ENCODE measurements at places on chromosomes 1 and 21.
A peak's percentile ranks its signal among the peaks of the same experiment; 100 is the strongest.

GRCh38 chr1:204544321-204544720 lies 28.1 kb downstream of the MDM4 start:
- peak; percentile 55 for DNase-seq

GRCh38 chr1:177355575-177355974 lies 184.8 kb downstream of the BRINP2 start:
- peak; percentile 52 for DNase-seq

GRCh38 chr1:147556643-147557042 lies 15.3 kb downstream of the BCL9 start:
- DNase-seq: no peak

GRCh38 chr1:32623775-32624174 lies 26.6 kb downstream of the ZBTB8OS start:
- DNase-seq: no peak

DNA sequence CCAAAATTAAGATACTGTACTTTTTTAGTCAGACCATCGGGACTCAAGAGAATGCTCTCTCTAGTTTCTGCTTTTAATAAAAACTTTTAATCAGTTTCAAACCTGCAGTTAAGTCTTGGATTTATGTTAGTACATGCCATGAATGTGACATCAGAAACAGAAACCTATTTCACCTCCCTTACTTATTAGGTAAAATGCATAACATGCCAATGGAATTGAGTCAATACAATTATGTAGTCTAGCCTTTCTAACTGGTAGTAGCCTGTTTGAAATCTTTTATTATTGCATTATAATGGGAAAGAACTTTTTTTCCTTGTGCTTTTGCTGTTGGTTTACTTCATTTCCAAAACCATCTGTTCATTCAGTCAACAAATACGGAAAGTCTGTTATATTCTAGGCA lies 4.8 kb downstream of the PHACTR4 start:
- DNase-seq: peak; percentile 77

DNA sequence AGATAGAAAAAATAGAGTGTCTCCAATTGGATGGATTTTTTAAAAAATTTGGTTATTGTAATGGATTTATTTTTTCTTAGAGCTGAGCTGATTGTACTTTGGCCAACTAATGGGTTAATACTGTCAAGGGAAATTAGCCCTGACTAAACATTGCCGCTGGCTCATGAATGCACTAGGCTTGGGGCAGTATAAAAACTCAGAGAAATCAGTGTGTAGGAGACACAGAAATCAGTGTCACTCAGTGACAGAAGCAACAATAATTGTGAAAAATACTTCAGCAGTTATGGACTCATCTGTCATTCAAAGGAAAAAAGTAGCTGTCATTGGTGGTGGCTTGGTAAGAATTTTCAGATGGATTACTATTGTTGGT lies at the start of gene KMO:
Gene KMO, plus strand, starts transcription at position 217 of the 370 bp plus-strand sequence. Its CDS starts 67 bp downstream, at position 284.
- DNase-seq: peak; percentile 26

- no peak for DNase-seq
These were observed 2.6 kb upstream of the KCNE1 start for GRCh38 chr21:34514576-34515115.

DNA sequence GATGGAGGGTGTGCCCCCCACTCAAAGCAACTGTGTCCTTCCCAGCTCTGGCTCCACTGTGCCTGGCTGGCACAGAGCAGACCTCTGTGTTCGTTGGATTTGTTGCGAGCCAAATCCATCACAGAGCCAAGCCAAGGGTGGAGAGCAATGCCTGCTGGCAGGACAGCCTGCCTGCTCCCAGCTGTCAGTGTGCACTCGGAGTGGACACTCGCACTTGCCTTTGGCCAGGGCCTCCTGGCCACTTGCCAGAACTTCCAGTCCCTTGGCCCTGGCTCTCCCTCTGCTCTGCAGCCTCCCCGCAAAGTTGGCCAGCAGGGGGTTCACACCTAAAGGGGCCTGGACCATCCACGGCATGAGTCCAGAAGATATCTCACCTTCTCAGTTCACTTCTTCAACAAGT lies 16.4 kb downstream of the HEYL start:
- no peak for DNase-seq

DNA sequence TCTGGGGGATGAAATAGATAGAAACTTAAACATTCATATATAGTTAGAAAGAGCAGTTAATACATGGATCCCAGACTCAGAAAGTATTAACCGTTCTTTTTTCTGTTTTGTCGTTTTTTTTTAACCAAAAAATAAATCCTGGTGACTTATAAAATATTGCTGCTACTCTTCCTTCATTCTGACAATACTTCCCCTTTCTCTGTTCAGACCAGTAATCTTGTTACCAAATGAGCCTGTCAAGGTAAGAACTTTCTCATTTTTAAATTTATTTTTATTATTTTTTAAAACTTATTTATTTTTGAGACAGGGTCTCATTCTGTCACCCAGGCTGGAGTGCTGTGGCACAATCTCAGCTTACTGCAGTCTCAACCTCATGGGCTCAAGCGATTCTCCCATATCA lies 13.7 kb downstream of the PTPN22 start:
- no peak for DNase-seq

GRCh38 chr1:246216906-246217305 lies 290.2 kb downstream of the SMYD3 start:
- DNase-seq: no peak

DNA sequence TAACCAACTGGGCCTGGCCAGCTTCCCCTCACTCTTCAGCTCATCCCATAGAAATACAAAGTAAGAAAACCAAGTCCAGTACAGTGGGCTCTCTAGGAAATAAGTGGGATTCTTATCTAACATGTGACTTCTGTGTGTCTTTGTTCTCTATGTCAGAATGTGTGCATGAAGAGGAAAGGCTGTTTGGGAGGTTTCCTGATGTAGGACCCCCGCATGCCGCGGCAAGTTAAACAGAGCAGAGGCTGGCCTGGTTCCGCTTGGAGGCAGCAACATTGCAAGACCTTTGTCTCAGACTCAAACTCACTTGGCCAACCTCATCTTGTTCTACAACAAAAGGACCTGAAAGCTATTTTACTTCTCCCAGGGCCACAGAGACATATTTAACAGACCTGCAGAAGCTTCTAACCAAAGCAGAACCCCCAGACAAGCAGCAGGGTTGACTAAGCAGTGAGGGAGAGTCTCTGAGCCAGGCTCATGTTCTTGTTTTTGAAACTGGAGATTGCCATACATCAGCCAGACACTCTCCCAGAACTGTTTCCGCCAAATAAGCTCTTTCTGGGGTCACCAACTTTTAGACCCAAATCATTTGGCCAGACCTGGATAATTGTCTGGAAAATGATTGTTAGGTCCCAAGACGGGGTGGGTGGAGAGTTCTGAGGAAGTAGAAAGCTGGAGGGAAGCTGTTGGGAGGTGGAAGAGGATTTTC lies 6.2 kb downstream of the MTARC2 start:
- DNase-seq: no peak

GRCh38 chr1:183937611-183938010 lies 99.9 kb downstream of the COLGALT2 start:
- no peak for DNase-seq

DNA sequence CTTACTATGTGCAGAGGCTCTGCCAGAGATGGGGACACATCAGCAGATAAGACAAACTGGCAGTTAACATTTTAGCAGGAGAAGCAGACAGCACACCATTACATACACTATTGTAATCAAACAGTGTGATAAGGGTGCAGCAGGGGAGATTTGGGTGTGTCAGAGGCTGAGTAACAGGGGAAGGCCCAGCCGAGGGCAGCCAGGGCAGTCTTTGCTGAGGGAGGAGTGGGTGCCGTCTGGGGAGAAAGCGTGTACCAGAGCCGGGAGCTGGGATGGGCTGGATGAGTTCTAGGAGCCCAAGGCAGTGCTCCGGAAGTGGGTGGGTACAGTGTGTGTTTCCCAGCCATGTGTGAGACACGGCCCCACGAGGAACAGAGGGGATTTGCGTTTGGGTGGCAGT lies 31.2 kb downstream of the KCNA10 start:
- no peak for DNase-seq

- no peak for DNase-seq
These were observed 34.9 kb downstream of the SIPA1L2 start for GRCh38 chr1:232594768-232595698.

DNA sequence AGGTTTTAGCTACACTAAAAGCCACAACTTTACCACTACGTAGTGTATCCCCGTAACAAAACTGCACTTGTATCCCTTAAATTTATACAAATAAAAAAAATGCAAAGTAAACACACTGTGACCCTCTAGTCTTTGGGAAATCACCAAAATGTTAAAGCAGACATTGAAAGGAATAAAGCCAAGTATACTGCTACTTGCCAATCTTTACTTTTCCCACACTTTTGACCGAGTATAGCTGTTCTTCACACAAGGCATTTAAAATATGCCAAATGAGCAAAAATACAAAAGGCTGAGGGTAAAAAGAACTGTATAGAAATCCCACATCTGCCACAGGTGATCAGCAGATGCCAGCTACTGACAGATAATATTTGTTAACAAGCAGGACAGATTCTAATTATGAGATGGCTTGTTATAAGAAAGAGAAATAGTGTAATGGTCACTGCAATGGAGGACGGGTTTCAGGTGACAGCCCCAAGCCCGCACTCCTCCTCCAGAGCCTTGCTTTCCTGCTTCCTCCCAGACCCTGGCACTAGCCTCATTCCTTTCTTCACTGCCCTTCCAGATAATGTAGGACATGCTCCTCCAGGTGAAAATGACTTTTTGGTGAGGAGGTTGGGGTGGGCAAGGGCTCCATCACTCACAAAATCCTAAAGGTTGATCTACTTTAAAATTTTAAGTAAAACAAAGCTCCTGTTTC lies 18.1 kb downstream of the KCNT2 start:
- no peak for DNase-seq

- no peak for DNase-seq
These were observed 10.0 kb downstream of the KDM5B start for GRCh38 chr1:202798260-202798659.

DNA sequence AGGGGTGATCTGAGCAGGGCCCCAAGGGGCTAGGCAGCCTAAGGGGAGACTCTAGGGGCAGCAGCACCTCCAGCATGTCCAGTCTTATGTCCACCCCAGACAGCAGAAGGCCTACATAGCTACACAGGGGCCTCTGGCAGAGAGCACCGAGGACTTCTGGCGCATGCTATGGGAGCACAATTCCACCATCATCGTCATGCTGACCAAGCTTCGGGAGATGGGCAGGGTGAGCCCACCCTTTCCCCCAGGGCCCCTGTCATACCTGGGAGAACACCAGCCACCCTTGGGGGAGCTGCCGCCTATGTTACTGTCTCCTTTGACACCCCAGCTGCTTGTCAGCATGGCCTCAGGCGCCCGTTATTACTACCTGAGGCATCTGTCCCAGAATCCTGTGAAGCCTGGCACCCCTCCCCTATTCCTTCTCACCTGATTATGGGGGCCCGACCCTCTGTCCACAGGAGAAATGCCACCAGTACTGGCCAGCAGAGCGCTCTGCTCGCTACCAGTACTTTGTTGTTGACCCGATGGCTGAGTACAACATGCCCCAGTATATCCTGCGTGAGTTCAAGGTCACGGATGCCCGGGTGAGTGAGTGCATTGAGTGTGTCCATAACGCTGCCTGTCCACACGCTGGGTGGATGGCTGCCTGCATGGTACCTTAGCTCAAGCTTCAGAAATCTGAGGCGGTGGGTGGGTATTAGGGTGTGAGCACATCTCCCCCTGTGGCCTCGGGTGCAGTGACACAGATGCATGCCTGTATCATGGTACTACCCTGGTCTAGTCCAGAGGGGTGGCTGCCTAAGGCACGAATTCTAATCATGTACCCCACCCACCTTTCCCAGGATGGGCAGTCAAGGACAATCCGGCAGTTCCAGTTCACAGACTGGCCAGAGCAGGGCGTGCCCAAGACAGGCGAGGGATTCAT lies 29.7 kb upstream of the KDM4A start:
- no peak for DNase-seq

GRCh38 chr1:48676376-48676775 lies 100.3 kb downstream of the BEND5 start:
- DNase-seq: no peak

GRCh38 chr1:28775121-28775942 lies 36.6 kb upstream of the OPRD1 start:
- DNase-seq: peak; percentile 78

GRCh38 chr1:56200442-56200841 lies 378.9 kb downstream of the PLPP3 start:
- DNase-seq: no peak

DNA sequence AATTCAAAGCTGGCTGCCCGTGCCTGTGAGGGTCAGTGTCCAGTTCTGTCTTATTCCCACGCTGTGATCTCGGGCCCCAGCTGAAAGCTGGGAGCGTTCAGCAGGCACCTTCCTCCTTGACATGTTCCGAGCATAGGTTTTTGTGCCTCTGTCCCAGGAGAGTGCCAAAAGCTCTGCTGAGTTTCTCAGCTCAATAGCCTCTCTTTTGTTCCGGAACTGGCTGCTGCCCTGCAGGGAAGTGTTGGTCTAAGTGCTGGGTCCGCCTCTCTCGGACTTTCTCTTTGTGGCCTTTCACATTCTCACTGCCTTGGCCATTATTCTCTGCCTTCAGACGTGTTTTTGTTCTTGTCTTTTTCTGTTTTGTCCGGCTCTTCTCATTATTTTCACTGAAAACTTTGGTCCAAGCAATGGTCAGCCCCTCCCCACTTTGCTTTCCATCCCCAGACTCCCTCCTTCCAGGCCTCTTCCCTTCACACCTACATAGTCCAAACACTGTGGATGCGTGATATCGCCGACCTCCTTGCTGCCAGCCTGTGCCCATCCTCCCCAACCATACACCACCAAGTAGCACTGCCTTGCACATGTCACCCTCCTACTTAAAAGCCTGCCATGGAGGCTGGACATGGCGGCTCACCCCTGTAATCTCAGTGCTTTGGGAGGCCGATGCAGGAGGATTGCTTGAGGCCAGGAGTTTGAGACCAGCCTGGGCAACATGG lies 233.8 kb downstream of the RHOU start:
- no peak for DNase-seq

DNA sequence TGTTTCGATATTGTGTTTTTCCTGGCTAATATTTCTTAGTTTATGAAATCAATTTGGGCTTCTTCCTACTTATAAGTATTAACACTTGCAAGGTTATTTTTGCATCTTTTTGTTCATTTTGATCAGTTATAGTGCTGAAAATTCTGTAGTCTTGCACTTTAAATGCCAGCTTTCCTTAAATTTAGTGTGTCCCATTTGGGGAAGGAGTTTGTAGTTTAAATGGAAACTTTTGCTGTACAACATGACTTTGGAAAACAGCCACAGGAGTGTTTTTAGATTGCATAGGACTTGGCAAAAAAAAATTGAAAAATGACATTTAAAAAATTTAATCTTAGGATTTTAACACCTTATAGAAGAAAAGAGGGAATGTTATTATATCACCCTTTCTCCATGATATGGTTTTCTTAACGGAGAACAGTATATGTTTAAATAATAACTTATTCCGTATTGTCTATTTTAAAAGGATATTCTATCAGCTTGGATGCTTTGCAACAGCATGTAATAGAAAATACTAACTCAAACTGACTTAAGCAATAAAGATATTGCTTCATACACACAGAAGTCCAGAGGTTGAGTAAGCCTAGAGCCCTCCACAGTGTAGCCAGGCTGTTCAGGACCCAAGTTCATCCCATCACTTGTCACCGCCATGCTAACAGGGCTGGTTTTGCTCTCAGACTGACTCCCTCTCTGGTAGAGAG lies 53.8 kb downstream of the LYPLAL1 start:
- peak; percentile 31 for DNase-seq

All from choroid plexus epithelial cell (primary cell).